NCI-H146 (cell line): ENCODE measurements at places on chromosomes 2 and 18.

DNA sequence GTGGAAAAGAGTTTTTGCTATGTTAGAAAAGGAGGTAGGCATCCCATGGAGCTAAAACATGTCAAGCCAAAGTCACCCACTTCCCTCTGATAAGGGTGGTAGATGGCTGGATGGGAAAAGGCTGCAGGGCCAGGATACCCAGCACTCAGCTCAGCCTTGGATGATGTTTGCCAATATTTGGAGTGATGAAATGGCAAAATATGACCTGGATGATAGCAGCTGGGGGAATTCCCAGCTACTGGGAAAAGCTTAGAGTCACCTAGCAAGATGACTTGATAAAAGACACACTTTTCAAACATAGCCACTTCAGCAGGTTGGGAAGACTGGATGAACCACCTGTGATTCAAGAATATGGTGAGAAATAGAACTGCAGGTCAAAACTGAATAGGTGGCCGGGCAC, 10.1 kb downstream of the RFX8 start:
- no peak for DNase-seq

DNA sequence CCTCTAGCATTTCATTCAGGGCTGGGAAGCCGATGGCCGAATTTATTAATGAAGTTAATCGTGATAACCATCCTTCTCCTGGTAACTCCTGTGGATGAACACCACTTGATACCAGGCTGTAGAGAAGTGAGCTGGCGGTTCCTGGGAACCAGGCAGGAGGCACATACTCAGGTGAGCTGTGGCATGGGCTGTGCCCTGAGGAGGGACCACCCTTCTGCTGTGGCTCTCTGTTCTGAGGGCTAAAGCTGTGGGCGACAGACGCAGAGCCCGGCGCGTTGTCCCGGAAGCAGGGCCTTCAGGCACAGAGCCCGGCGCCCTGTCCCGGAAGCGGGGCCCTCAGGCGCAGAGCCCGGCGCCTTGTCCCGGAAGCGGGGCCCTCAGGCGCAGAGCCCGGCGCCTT, 462.3 kb upstream of the SALL3 start:
- no peak for DNase-seq

- no peak for DNase-seq
Measured at GRCh38 chr2:200259577-200259957, 46.9 kb upstream of the SPATS2L start.

DNA sequence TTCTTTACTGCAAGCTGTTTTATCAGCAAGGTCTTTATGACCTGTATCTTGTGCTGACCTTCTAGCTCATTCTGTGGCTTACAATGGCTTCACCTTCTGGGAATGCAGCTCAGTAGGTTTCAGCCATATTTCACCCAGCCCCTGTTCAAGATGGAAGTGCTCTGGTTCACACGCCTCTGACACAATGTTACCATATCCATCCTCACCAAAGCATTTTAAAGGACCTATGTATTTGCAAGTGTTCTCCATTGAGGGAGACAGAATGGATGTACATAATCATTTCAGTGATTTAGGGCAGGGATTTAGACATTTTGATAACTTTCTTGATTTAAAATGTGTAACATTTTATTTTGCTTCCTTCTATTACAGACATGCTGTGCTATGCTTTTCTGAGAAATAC, 182.3 kb upstream of the FN1 start:
- DNase-seq: no peak

GRCh38 chr2:63865159-63865799, 23.6 kb downstream of the UGP2 start:
- no peak for DNase-seq

- no peak for DNase-seq
Measured at GRCh38 chr2:45285771-45286390, 276.6 kb upstream of the SIX2 start.

DNA sequence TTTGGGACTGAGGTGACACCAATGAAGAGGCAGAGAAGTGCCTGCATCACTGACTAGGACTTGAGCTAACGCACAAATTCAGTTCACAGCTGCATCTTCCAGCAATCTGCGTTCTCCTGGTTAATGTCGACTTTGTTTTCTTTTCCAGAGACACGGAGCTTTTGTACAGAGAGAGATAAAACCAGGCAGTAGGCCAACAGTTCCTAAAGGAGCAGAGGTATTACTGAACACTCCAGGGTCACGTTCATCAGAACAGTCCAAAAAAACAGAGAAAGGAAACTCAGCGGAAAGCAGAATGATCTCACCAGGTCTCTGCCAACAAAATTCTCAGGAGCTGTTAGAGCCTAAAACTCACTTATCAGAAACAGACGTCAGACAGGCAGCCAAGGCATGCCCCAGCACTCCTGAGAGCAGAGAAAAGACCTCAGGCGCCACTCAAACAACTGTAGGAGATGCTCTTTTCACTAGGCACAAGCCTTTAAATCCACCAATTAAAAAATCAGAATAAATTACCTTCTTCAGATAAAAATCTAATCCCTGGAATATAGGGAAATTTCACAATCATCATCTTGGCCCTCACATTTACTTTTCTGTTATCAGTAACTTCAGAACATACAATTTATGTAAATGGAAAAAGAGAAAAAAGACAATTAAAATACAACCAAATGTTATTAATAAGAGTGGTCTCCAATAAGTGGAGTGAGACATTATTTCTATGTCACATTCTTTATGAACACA, 95.9 kb upstream of the SPTBN1 start:
- DNase-seq: no peak

DNA sequence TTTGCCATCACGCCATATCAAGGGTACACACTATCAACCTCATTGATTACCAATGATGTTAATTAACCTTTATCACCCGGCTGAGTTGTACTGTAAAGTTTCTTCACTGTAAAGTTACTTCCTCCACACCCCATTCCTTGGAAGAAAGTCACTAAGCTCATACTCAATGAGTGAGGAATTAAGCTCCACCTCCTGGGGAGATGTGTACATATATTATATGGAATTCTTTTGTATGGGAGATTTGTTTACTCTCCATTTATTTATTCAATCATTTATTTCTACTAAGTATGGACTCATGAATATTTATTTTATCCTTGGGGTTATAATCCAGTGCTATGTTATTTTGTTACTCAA, 56.8 kb downstream of the C2orf74 start:
- DNase-seq: no peak

- no peak for DNase-seq
Measured at GRCh38 chr18:6708890-6709289, 20.6 kb upstream of the ARHGAP28 start.

DNA sequence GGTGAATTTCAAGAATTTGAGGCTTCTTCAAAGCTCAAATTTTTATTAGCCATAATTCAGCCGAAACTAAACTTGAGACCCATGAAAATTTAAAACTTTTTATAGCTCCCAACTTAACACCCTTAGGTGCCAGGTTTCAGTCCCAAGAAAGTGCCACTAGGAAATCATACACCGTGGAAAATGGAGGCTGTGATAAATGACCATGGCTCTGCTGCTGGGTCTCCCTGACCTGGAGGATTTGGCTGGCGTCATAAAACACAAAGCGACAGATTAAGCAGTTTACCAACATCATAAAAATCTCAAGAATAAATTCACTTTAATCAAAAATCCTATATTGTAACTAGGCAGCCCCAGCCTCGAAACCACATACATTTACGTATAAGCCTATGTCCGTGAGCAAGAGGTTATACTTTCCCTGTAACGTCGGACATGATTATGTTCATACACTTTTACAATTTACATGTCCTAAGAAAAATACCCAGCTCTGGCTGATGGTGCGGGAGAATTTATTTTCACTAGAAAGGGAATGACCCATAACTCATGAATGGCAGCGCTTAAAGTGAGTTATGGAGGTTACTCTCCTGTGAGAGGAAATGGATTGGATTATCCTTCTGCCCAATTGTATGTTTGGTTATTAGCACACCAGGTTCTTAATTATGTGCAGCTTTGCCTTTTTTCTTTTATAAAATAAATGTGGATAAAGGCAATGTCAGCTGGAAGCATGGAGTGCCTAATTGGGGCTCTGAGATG, 329.4 kb downstream of the AGPS start:
- peak; percentile 37 for DNase-seq

DNA sequence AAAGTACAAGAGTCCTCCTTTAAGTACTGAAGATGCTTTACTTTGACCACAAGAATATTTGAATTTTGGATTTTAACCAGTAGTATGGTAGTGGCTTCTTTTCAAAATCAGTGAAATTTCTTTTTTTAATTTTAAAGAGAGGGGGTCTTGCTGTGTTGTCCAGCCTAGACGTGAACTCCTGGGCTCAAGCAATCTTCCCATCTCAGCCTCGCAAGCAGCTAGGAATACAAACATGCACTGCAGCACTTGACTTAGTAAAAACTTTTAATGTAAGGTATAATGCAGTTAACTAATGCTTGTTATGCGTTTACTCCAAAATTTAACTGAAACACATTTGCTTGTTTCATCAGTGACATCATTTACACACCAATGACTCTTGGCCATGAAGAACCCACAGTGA, 49.6 kb downstream of the EML4 start:
- no peak for DNase-seq

DNA sequence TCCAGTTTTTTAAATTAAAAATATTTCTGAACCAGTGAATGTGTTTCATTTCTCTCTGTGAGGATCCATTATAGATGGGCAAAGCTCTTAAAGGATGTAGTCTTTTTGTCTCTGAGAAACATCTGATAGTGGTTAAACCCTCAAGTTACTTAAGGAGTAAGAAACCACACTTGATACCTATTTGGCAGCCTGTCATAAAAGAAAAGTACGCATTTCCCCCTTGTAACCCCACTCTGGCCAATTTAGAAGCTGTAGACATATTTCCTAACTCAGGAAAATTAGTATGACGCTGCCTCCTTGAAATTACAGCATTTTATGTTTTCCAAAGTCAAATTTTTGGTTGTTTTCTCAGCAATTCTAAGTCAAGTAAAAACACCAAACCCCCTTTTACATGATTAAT, 2.0 kb downstream of the STAT4 start:
- DNase-seq: no peak

DNA sequence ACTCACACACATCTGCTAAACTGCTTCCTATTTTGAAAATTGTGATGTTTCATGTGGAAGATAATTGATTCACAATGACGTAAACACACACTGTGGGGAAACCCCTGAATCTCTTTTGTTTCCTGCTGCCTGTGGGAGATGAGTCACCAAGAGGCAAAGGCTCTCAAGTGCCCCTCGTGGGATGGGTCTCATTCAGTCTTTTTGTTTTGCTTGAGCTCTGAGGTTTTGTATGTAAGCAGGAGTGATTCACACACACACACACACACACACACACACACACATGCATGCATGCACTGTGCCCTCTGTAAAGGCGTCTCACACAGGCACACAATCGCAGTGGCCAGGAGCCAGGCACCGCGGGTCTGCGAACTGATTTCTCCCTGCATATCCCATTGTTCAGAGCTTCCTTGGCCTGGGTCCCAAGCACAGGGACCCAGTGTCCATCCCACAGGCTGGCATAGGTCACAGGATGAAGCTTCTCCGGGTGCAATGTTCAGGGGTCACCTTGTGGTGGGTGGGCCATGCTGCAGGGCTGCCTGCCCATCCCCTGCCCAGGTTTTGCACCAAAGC, 12.1 kb upstream of the ARHGEF4 start:
- DNase-seq: peak; percentile 37

DNA sequence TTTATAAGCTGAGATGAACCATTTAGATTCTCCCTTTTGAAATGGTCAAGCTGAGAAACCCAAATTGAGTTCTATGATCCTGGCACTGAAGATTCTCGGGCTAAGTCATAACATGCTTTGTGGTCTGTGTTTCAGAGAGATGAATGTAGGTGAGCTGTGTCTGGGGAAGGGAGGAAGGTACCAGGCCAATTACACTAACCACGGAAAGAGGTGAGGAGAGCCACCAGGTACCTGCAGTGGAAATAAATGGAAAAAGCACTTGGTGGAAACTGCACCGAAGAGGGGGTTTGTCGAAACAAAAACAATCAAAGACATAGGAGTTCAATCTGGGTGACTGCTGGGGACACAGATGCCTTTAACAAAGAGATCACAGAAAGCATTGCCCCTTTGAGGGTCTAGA, 963 bp upstream of the MRPL44 start:
- no peak for DNase-seq

DNA sequence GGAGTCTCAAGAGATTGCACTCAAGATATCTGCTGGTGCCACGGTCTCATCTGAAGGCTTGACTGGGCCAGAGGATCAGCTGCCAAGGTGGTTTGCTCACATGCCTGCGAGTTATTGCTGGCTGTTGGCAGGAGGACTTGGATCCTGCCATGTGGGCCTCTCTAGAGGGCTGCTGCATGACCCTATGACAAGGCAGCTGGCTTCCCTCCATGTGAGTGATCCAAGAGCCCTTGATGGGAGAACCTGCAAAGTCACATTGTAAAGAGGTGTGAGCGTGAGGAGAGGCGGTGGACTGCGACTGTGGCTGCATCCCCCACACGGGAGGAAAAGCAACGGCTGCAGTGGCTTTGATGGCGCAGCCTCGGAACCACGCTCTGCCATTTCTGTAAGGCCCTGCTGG, 4.0 kb upstream of the ALLC start:
- no peak for DNase-seq

GRCh38 chr2:110979471-110980338, 141.0 kb upstream of the BCL2L11 start:
- peak; percentile 73 for DNase-seq

DNA sequence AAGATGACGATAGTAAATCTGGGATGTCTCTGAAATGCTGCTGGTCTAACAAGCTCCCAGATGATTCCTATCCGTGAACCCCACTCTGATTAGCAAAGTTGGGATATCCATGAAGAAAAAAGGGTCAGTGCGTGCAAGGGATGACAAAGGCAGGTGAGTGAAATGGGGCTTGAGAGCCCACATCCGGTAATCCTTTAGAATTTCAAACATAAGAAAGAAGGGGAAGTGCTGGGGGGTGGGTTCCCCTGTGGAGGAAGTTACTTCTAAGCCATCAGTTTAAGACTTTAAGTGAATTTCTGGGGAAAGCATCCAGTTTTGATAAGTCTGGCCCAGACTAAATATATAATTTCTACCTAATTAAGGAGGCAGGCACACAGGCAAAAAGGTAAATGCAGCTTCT, 209.5 kb downstream of the DPP10 start:
- DNase-seq: no peak

DNA sequence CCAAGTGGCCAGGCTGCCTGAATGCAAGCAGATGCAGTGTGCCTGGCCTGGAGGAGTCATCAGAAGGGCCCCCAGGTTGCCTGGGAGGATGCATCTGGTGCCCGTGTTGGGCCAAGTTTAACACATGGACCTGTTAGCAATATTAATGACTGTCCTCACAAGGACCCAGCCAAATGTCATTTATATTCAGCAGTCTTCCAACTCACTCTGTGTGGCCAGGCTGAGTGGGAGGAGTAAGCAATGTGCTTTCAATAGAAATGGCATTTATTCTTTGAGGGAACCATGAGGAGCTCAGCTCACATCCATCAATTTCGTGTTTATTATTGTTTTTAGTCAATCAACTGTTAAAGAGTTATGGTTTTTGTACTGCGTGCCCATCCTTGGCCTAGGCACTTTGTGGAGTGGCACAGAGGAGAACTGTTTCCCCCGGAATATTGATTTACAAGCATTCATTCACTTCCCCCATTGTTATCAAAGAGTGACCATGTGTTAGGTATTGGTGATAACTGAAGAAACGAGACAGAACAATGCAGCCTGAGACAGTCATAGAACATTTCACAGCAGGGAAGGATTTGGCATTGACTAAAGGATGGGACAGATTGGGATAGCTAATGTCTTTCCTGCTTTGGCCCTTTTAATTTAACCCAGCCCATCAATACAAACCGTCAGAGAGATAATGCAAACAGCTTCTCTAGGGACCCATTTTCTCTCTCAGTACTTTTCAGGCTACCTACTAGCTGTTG, 725.2 kb downstream of the TSN start:
- no peak for DNase-seq
